ENCODE measurements at places on chromosomes 2 and 18.

DNA sequence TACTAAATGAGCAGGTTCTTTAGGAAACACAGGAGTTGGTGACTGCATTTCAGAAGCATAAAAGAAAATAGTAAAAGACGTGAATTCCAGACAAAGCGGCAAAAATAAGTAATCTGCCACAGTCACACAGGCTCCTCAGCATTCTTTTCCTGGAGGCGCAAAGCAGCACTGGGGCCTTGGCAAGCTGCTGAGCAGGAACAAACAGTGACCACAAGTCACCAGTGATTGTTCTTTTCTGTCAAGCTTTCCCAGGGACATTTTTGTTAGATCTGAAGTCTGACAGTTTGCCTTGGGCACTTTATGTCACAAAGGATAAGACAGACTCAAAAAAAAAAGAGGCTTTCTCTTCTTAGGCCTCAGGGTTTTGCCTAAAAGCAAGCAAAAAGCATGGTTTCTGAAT, 216.2 kb downstream of the CDH20 start:
- DNase-seq, result no peak

DNA sequence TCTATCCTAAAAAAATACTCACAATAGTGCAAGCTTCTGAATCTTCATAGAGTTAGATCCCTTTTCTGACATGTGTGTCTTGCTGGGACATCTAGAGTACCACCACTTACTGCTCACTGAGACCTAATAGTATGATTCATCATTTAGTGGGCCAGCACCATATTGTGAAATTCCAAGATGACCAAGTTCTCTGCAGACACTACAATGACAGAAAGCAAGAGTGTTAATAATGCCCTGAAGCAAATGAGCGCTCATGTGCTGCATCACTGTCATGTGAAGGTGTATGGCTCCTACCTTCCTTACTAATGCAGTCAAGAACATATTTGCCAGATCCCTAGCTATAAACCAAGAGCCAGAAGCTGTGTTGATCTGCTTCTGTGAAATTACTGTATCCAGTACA, 606.2 kb upstream of the NXPH2 start:
- no peak for DNase-seq

- DNase-seq, result no peak
Observed at GRCh38 chr18:75159238-75159518, 49.8 kb downstream of the PTGR3 start.

DNA sequence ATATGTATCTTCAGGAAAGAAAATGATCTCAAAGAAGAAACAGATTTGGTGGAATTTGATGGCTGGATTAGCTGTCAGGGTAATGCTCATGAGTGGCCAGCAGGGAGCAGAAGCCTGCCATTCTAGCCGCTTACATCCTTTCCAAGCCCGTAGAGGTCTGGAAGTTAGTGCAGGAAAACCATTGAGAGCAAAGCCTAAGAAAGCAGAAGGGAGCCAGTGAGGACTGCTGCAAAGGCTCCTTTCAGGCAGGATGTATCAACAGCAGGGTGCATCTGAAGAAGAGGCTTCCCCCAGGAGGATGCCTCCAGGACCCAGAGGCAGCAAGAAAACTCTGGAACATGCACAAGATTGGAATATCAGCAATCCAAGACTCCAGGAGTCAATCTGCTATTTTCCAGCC, 22.9 kb upstream of the LBH start:
- peak; percentile 64 for DNase-seq

DNA sequence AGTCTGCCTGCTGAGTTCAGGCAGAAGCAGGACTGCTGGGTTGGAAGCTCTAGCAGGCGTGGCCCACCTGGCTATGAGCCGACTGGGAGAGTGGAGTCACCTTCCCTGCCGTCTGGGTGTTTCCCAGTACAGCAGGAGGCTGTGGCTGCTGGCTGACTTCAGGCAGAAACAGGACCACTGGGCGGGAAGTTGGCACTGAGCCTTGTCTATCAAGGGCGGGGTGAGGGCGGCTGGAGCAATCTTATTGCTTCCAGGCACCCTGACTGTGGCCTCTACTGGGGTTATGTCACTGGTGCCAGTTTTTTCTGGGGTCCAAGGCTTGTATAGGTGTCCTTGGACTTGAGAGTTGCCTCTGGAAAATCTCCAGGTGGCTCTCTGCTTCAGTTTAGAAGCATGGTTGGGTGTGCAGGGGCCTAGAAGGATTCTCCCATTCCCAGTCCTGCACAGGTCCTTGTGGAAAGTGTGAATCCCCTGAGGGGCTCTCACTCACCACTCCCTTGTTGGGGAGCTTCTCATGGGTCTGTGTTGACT, 30.5 kb downstream of the LTBP1 start:
- no peak for DNase-seq

DNA sequence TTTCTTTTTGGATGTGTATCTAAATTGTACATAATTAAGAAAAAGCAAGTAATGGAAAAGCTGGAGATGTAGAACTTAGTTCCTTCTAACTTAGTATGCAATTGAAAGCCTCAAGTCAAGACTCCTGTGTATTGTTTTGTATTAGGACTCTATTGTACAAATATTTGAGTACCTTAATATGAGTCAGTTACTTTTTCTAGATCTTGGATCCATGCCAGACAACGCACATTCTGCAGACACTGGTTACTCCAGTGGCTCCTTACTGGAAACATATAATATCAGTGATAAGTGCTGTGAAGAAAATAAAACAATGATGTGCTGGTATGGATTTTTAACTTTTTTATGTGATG, 1.5 kb downstream of the SLC39A10 start:
- peak; percentile 62 for DNase-seq

GRCh38 chr2:28253543-28253942, 139.1 kb upstream of the FOSL2 start:
- no peak for DNase-seq

GRCh38 chr2:73033766-73034381, 37.6 kb downstream of the SFXN5 start:
- no peak for DNase-seq

DNA sequence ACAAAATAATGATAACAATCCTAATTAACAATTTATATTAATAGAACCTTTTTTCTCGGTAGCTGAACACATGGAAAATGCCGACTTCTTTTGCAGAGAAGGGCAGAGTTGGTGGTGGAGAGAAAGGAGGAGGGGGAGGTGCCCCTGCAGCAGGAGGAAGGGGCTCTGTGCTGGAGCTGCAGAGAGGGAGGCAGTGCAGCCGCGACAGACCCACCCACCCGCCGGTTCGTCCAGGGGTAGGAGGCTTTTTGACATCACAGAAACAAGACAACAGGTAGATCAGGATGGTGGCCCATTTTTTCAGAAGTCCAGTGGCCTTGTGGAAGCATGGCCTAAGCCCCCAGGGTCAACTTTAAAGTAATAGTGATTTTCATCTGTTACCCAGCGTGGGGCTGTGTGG, 321.1 kb upstream of the SALL3 start:
- DNase-seq, result no peak

GRCh38 chr2:59752071-59752470, 801.4 kb downstream of the BCL11A start:
- no peak for DNase-seq

DNA sequence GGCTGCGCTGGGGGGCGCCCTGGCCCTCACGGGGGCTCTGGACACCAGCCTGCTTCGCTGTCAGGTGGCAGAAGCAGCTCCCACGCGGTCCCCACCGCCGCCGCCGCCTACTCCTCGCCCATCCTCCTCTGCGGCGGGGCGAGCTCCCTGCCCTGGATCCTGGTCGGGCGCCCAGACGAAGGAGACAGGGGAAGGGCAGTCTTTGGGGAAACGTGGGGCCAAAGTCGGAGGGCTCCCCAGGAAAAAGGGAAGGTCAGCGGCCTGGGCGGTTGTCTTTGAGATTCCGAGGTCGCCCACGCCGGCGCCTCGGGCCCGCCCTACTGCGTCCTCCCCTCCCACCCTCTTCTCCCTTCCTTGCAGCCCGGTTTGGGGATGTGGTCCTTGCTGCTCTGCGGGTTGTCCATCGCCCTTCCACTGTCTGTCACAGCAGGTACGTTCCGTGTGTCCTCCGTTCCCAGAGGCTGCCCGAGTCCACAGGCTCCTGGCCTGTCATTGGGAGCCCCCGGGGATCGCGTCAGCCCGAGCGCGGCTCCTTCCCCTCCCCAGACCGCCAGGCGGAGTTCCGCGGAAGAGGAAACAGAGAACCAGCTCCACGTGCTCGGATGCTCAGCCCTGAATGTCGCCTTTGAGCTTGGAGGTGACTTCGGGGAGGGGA, 800 bp downstream of the IL1RL2 start:
- no peak for DNase-seq

- no peak for DNase-seq
Observed at GRCh38 chr2:217852555-217853211, 150.1 kb downstream of the TNS1 start.

Data from NCI-H460 (cell line).